NCI-H524 (cell line): ENCODE measurements at places on chromosomes 1 and 21.

DNA sequence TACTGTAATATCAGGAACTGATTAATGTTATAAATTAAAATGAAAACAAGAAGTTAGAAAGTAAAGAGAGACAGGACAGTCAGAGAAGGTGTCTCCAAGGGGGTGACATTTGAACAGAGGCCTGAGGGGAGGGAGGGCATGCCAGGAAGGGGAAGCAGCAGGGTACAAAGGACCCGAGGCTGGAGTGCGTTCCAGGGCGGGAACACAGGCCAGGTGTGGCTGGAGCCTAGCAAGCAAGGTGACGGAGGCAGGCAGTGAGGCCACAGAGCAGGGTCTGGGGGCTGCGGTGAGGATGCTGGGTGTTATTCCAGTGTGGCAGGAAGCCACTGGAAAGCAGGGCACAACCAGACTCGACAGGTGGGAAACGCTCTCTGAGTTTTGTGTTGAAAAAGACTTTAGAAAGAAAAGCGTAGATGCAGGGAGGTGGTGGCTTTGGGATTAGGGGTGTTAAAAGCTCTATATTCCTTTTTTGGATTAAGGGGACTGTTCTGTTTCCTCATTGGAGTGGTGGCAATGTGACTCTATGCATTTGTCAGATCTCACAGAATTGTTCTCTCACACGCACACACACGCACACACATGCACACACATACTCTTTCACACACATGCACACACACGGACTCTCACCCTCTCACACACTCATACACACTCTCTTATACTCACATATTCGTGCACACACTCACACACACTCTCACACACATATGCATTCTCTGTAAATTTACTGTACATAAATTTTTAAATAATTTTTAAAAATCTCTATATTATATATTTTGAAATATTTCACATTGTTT is 124.5 kb downstream of the GLIS1 start:
- no peak for DNase-seq

DNA sequence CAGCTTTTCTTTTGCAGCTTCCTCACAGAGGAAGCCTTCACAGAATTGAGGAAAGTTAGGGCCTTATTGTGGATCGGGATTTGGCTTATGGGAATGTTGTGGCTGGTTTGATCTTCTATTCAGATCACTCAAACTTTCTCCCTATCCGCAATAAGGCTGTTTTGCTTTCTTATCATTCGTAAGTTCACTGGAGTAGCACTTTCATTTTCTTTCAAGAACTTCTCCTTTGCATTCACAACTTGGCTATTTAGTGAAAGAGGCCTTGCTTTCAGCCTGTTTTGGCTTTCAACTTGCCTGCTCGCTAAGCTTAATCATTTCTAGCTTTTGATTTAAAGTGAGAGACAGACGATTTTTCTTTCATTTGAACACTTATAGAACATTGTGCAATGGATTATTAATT is 181.9 kb upstream of the B3GALT2 start:
- DNase-seq, result no peak

DNA sequence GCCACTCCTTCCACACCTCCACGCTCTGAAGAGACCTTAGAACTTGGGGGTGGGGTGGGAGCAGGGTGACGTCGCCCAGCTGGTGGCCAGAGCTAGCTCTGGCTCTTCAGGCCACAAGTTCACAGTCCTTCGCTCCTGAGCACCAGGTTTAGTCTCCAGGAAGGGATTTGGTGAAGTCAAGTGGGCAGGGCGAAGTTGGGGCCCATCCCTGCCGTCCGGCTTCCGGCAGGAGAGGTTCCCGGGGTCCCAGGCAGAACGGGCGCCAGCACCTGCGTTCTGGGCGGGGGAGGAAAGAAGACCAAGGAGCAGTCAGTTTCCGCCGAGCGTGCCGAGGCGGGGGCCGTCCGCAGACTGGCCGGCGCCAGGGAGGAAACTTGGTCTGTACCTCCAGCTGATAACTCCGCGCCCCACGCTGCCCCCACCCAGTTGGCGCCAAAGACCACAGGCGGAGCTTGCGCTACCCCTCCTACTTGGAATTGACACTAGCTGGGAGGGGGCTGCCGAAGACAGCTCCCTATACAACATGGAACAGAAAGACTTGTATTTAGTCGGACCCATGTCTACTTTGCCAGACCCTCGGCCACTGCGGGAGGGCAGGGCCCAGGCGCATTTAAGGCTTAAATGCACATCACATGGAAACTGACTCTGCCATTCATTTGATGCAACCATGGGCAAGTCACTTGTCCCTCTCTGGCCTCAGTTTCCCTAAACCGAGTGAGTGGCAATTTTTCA is 995 bp downstream of the ID3 start:
- peak; percentile 45 for DNase-seq

DNA sequence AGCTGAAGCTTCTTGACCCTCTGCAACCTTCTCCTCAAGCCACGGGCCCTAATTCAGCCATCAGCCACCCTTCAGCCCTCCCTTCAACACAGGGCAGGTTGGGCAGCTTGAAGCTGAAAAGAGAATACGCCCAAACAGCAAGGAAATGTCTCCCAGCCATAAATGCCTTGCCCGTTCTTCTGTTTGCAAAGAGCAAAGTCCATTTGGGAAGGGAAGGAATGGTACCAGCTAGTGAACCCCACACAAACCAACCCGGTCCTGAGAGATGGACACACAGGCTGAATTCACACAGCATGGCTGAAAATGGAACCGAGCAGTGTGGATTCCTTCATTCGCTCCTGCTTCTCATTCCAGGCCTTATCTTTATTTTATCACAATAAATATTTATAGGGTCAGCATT is 11.5 kb downstream of the PLEKHA6 start:
- DNase-seq, result no peak

GRCh38 chr1:205786601-205787000 is 11.3 kb upstream of the RAB29 start:
- DNase-seq, result no peak

DNA sequence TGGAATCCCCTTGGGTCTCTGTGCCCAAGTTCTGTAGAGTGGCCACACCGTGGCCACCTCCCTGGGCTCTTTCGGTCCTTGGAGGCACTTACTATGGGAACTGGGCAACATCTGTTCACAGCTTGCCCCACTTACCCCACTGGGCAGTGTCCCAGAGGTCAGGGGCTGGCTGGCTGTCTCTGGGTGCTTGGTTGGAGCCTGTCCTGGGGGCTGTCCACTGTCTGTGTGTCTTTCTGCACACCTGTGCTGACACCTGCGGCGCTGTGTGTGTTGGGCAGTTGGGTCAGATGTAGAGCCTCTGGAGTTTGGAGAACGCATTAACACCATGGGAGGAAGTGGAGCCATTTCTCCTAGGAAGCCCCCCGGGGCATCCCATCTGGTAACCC is 1.3 kb upstream of the TMEM54 start:
- no peak for DNase-seq

DNA sequence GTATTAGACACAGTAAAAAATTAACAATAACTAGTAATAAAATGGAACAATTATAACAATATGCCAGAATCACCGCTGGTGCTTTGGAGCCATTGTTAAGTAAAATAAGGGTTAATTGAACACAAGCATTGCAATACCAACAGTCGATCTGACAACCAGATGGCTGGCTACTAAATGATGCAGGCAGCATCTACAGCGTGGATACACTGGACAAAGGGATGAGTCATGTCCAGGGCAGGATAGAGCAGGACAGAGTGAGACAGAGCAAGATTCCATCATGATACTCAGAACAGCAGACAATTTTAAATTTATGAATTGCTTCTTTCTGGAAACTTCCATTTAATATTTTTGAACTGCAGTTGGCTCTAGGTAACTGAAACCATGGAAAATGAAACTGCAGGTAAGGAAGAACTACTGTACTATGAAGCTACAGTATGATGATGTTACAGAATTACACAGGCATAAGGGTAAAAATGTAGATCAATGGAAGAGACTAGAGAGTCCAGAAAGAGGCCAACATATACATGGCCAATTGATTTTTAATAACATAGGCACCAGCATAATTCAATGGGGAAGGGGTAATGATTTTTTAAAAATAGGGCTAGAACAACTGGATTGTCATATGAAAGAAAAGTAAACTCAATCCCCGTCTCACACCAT is 168.7 kb downstream of the RRAGC start:
- DNase-seq, result peak; percentile 2

GRCh38 chr1:111978695-111979094 is 10.8 kb downstream of the KCND3 start:
- no peak for DNase-seq

DNA sequence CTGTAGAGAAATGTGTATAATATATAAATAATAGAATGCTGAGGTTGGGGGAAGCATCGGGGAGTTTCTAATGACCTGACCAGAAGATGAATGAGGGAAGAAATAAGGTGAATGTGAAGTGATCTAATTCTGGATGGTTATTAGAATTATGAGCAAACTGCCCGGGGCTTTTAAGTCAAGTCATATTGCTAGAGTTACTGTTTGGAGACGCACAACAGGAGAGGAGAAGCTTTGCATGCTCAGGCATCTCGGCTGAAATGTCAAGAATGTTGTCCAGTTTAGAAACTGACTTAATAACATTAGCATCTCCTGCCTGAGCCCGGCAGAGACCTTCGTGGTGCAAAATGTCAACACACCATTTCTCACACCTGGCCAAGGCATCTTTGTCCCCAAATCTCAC is 119.1 kb downstream of the RRAGC start:
- no peak for DNase-seq
